ENCODE measurements at places on chromosomes 5 and 9. TPM values are rescaled to one million over a fixed set of nuclear protein-coding genes. Genes with fewer than 3 reads are reported as not detected.

Gene AFAP1L1
- total RNA-seq: 48.9 TPM

GRCh38 chr5:76986825-76987526 is 34.1 kb downstream of the CRHBP start:
- no peak for DNase-seq

DNA sequence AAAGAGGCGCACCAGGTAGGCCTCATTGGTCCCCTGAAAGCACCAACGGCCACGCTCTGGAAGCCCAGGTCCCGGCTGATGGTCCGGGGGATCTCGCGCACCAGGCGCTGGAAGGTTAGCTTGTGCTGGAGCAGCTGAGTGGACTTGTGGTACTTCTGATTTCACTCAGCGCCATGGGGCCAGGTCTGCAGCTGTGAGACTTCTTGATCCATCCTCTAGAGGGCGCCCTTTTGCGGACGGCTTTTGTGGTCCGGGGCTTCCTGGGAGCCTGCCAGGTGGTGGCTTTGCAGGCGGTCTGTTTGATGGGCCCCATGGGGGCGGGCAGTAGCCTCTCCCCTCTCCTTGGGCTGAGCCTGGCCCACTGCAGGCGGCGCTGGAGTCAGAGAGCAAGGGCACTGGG is 10.4 kb downstream of the TAF11L12 start:
- no peak for DNase-seq

- DNase-seq: peak; percentile 58
Measured at GRCh38 chr9:93302586-93303257, 118.8 kb downstream of the WNK2 start.

DNA sequence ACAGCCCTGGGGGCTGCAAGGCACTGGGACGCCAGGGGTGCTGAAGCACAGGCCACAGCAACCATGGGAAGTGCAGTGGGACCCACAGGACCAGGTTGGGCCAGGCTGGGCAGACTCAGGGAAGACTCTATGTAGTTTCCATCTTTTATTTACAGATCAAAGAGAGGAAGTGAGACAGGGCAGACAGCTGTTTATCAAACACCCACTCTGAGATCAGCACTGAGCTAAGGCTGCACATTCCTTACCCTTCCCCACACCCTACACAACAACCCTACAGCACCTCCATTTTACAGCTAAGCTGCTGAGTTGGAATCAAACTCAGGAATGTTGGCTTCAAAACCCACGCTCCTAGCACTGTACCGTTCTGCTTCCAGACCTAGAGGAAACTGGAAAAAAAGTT is 19.8 kb downstream of the BARHL1 start:
- DNase-seq: no peak

DNA sequence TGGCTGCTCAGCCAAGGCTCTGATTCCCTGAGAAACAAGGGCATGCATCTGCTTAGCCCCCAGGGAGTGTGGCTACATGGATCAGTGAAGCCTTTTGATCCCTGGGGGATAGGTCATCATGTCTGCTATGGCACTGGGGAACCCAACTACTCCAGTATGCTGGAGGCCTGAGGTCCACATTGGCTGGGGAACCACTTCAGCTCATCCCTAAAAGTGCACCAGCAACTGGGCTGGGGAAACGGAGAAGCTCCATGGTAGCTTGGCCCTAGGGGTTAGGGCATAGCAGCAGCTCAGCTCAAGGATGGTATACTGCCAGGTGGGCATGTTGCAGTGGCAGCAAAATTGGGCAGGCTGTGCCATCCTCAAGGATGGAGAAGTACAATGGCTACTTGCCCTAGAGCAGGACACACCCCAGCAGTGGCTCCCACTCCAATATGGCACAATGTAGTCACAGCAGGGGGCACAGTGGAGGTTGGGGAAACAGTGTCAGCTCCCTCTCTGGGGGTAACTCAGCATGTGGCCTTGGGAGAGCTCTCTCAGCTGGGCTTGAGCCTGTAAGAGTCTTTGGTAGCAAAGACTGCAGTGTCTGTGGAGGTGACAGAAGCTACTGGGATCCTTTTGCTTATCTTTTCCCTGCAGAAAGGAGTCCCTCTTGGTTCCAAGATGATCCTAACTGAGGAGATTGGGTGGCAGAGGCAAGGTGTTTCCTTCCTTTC is 111.5 kb upstream of the FSTL4 start:
- no peak for DNase-seq

DNA sequence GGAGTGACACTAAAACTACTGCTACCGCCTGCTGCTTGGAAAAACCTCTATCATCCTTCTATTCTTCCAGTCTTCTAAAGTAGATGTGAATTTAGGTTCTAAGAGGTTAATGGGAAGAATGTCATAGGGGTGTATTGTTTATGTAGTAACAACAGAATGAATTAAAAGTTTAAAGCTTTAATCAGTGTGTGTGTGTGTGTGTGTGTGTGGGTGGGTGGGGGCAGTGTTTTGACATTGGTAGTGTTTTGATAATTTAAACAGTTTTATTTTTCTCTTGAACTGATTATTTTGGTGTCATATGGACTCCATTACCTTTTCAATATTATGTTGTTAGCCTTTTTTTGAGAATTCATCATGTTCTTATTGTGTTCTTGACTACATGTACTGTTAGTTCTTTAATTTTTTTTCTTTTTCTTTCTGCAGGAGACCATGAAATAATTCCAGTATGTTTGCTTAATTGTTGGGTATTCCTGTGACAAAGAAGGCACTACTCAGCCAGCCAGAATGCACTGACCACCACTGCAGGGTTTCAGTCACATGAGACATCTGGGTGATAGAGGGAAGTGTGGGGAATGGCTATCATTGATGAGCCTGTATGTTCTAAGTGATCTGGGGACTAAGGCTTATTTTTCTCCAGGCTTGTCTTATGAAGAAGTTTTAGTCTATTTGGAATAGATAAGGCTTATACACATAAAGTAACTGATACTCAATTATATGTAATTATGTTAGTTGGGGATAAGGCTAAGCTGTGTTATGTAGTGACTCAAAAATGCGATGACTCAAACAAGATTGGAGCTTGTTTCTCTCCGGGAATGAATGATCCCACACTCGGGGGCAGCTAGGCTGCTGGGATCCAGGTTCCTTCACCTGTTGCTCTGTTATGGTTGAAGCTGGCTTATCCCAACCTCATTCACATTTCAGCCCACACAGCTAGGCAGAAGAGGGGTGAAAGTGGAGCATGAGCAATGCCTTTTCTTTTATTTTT is 50.2 kb upstream of the ACTBL2 start:
- DNase-seq: no peak

Gene C9
- not detected for total RNA-seq

DNA sequence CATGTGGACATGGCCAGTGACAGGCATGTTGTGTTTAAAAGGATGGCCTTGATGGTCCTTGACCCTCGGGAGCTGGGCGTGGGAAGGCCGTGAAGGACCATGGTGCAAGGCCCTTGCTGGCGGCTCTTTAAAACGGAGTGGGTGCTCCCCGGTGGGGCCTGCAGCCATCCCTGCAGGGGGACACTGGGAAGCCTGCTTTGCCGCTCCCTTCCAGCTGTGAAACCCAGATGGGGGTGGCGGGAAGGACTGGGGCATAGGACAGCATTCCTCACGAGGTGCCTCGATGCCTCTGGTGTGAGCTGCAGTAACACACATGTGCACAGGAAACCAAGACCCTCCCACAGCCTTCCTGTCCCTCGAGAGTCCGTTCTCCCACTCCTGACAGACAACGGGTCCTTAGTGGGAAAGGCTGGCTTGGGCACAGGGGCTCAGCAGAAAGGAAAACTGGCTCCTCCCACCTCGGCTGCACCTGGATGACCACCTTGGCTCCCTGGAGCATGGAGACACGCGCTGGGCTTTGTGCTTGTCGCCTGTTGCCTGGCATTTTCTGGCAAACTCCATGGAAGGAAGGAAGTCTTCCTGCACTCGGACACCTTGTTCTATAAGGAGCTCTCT is 30.3 kb upstream of the IRX4 start:
- DNase-seq: no peak

Gene FOXI1
- not detected for total RNA-seq

DNA sequence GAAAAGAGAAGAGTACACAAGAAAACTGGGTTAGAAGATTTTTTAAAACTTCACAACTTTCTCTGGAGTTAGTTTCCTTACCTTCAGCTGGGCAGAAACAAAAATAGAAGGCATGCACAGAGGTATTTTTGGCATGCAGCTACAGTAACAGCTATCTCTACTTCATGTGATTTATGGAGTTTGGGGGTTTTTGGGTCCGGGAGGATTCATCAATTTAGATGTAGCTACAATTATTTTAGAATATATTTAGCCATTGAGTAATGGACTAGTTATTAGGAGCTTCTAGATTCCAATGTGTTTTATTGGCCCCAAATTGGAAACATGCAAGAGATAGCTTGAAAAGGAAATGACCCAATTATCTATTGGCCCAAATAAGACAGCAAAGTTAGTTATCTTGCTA is 91.6 kb upstream of the TNFAIP8 start:
- DNase-seq: no peak

Gene ARL14EPL
- total RNA-seq: not detected

Gene SPINK6
- total RNA-seq: not detected

DNA sequence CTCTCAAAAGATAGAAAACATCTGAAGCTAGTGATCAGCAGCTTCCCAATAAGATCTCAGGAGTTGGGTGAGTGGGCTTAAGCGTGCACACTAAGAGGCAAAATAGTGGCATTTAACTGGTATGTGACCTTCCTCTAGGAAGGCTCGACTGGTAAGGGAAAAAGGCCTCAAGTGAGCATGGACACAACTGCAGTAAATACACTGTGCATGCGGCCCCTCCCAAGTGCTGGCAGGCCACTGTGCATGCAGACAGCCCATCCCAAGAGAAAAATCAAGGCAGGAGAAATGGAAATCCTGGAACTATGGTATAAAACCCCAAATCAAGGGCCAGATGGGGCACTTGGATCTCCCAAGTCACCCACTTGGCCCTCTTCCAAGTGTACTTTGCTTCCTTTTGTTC is 112.7 kb downstream of the SMC2 start:
- DNase-seq: no peak

Gene RORB
- 7.0 TPM for total RNA-seq

DNA sequence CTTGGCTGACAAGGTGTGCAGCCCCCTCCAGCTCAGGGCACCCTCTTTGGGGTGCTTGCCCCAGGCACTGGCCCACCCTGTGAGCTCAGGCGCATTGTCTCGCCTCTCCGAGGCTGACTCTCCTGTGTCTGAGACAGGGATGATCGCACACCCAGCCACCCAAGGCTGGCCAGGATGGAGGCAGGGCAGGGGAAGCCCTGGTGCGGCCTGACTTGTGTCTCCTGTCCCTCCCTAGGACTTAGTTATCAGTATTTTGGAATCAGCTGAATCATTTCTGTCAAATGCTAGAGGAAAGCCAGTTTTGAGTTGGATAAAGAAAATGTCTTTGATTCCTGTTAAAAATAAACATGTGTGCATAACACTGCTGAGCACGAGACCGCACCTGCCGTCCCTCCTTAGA is 2.5 kb upstream of the DBH start:
- DNase-seq: peak; percentile 20

Gene PCDHGA9
- 4.5 TPM for total RNA-seq

Gene DAB2
- total RNA-seq: 32.4 TPM

DNA sequence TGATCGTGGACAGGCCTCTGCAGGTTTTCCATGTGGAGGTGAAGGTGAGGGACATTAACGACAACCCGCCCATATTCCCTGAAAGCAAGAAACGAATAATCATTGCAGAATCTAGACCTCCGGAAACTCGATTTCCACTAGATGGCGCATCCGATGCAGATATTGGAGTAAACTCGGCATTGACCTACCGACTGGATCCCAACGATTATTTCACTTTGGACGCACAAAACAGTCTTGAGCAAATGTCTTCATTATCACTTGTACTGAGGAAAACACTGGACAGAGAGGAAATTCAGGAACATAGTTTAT is 621 bp downstream of the PCDHA13 start:
- DNase-seq: no peak

GRCh38 chr5:60402161-60402785 is 297.7 kb downstream of the DEPDC1B start:
- DNase-seq: no peak

Measured in left ventricle myocardium superior (tissue), 1 donor.